Small intestine (tissue), 16 donors: ENCODE measurements at places on chromosomes 3 and 15. TPM values are rescaled to one million over a fixed set of nuclear protein-coding genes. Genes with fewer than 3 reads are reported as not detected.

DNA sequence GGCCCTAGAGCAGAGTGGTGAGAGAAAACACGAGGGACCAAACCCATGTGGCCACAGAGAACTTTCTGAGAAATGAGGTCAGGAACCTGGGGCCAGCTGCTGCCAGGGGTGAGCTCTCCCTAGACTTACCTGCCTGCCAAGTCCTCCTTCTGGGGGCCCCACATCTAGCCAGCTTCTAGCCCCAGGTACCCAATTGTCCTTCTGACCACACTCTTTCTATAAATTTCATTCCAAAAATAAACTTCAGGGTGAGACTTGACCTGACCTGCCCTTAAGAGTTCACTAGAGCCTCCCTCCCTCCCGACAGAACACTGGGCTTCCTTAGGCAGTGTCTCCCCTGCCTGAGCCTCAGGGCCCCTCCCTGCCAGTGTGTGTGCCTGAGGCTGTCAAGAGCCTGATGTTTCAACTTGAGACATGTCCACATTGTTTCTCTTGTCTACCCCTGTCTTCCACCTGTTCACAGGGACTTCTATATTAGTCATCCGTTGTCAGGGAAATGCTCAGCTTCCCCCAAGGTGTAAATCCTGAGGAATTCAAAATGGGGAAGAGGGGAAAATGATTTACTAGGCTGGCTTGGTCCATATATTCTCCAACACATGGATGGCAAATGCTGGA, 312.8 kb upstream of the TLE3 start:
- DNase-seq: no peak

DNA sequence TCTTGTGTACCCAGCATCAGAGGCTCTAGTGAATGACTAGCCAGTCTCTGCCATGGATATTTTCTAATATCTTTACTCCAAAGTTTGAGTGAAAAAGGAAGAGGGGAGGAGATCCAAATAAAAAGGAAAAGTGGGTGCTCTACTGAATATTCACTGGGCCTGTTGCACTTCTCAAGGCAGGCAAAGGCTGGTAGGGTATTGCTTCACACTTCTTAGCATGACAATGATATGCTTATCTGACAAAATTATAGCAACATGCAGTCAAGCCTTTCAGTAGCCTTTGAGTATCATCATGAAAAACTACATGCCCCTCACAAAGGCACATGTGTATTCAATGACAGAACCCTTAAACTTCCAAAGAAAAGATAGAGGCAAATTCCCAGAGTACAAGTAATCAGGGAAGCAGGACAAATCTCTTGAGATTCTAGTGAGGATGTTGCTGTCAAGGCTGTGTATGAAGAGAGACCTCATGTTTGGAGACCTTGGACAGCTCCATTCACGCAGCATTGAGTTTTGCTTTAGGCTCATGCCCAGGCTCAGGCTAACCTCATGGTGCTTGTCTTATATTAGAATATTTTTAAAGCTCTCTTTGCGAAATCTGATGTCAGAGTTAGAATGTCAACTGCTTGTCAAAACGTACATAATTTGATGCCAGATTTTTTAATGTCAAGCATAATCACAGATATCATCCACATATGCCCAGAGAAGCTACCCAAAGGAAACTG, 506.9 kb downstream of the OCA2 start:
- no peak for DNase-seq

DNA sequence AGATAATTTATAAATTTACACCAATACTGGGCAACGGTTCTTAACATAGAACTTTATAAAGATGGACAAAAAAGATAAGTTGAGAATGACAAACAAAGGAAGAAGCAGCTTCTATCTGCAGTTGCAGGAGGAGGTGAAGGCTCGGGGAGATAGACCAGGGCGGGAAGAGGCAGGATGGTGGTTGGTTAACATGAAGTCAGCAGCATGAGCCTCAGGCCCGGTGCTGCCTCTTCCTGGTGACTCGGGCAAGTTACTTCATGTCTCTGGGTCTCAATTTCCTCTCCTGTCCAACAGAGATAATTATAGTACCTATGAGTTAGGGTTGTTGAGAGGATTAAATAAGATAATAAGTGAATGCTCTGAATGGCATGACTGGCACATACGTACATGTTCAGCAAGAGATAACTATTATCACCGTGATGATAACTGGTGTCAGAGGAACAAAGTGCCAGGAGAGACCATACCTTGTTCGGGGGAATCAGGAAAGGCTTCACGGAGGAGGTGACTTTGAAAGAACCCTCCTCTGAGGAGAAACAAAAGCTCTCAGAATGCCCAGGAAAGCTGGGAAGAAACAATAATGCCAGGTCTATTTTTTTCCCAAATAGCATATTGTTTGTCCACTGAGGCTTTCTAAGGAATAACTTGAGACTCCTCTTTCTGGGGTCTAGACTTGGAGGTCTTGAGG, 4.4 kb downstream of the PAK6 start:
- DNase-seq: no peak

- DNase-seq: no peak
Measured at GRCh38 chr15:66863390-66864085, 161.5 kb downstream of the SMAD6 start.

- peak; percentile 76 for DNase-seq
Measured at GRCh38 chr3:56923526-56924224, 121.9 kb upstream of the ARHGEF3 start.

DNA sequence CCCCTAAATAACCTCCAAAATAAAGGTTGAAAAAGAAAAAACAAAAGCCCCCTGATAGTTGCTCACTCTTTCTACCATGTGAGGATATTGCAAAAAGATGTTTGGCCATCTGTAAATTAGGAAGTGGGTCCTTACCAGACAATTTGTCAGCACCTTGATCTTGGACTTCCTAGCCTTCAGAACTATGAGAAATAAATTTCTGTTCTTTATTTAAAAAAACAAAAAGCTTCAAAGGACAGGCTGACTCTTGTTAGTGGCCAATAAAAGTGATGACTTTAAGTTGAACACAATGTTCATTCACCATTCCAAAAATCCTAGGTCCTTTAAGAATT, 103.5 kb downstream of the CBLB start:
- DNase-seq: no peak

DNA sequence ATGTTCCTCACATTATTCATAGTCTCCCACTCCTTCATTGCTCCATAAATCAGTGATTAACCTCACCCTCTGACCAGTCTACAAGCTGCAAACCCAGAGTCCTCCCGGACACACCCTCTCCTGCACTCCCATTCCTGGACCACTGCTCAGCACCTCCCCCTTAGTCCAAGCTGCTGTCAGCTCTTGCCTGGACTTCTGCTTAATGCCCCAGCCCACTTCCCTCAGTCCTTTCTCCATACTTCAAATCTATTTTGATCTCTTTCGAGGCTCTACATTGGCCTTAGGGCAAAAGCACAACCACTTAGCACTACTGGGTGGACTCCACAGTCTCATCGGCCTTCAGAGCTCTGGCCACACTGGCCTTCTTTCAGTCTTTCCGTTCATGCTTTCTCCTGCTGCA, 79.4 kb upstream of the FAM98B start:
- no peak for DNase-seq

- no peak for DNase-seq
Measured at GRCh38 chr3:33808559-33808958, 10.1 kb downstream of the PDCD6IP start.

GRCh38 chr3:65438612-65439011, 600.1 kb downstream of the MAGI1 start:
- no peak for DNase-seq

GRCh38 chr15:43144512-43144911, 11.1 kb downstream of the TMEM62 start:
- DNase-seq: no peak

DNA sequence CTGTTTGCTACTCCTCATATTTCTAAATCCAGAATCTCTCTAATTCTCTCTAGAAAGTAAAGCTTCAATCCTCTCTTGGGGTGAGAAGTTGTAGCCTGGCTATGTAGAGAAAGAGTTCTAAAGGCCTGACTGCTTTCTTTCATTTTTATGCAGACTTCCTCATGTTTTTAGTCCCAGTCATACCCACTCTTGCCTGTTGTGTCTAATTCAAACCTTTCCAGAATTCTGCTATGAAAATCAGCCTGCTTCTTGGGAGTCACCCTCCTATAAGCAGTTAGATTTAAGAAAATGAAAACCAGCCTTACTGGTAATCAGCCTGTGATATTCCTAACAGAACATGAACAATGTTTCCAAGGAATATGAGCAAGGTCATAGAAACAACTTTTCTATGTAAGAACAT, 14.8 kb upstream of the ZNF639 start:
- DNase-seq: no peak

DNA sequence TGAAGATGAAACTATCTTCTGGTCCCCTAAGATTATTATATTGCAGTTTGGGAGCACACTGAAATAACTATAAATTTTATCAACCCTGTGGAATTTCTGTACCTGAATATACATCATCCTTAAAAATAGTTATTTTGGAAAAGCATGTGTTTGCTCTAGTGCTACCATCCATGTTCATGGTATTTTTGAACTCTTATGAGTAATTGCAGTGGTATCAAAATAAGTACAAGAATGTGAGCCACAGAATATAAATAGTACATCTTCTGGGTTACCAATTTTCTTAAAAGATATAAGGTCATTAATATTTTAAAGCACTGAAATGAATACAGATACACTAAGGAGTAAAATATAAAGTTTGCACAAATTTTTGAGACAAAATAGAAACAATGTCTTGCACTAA, 206.5 kb downstream of the CBLB start:
- DNase-seq: no peak

DNA sequence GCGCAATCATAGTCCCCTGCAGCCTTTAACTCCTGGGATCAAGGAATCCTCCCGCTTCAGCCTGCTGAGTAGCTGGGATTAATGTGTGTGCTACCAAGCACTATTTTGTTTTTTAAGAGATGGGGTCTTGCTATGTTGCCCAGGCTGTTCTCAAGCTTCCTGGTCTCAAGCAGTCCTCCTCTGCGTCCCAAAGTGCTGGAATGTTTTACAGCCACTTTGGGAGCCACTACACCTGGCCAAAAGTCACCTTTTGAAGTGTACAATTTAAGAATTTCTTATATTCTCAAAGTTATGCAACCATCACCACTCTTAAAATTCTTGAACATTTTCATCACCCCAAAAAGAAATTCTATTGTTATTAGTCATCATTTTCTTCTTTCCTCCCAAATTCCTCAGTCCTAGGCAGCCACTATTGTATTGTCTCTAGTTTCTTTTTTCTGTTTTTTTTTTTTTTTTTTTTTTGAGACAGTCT, 17.8 kb downstream of the CDV3 start:
- DNase-seq: no peak

GRCh38 chr3:160154596-160154995, 70.6 kb upstream of the C3orf80 start:
- DNase-seq: no peak

DNA sequence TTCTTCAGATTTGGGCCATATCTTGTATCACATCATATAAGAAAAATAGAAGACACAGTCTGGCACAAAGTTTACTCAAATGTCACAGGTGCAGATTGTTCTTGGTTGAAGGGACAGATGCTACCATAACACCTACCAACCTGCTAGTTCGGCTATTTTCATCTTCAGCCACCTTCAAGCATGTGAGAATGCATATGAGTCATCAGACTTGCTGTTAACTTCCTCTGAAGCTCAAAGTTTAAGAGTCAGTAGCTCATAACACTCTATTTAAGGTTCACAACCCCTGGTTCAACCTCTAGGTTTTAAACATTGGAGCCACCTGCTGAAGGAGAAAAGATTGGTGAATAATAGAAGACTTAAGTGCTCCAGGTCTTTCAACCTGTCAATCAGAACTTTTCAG, 522.8 kb downstream of the NLGN1 start:
- no peak for DNase-seq

GRCh38 chr3:174417573-174417972, 441.6 kb upstream of the NAALADL2 start:
- no peak for DNase-seq

GRCh38 chr3:193496658-193497057, 58.0 kb downstream of the ATP13A4 start:
- DNase-seq: no peak

DNA sequence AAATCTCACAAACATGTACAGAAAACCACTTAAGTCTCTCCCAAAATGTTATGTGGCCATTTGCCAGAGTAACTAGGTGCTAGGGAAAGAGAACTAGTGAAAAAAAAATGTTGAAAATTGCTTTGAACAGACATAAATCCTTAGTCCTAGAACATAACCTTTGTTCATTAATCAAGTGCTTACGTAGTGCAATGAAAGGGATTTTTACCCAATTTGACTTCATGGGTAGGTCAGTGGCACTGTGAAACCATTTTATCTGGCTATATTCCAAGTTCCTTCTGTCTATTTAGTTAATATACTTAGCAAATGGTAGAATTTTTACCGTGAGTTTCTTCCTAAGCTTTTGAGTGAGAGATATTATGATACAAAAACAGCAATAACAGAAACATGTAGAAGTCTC, 209.4 kb downstream of the DIPK2A start:
- no peak for DNase-seq

- DNase-seq: no peak
Measured at GRCh38 chr3:98454929-98455328, 8.1 kb upstream of the OR5K1 start.

GRCh38 chr15:65767895-65768294, 24.2 kb downstream of the DENND4A start:
- DNase-seq: no peak

- no peak for DNase-seq
Measured at GRCh38 chr3:187080799-187081450, 58.4 kb downstream of the RPL39L start.

DNA sequence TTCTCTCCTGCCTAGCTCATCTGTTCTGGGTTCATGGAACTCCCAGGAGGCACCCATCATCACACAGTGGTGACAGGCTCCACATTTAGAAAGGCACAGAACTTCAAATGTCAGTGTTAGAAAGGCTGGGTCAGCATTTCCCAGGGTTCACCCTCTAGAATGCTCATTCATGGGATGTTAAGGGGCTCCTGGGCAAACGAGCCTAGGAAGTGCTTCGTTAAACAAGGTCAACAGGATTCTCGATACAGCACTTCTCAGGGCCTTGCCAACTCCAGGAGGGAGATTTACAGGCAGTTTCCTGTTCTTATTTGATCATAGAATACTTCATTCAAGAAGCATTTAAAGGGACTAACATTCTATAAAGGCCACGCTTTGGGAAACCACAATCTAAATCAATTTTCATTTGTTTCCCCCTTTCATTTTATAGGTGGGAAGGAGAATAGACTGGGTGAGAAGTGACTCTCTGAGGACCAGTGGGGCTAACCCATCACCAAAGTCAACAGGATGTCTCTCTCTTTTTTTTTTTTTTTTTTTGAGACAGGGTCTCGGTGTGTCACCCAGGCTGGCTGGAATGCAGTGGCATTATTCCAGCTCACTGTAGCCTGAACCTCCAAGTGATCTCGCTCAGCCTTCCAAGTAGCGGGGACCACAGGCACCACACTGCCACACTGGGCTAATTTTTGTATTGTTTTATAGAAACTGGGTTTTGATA, 14.3 kb downstream of the IGDCC4 start:
- no peak for DNase-seq

LRRIQ4 gene
- polyA plus RNA-seq: not detected

C3orf49 gene
- polyA plus RNA-seq: not detected

GPR176 gene
- polyA plus RNA-seq: 0.54 TPM

AGBL1 gene
- polyA plus RNA-seq: not detected

CSTA gene
- 1.8 TPM for polyA plus RNA-seq

SERINC4 gene
- polyA plus RNA-seq: 0.34 TPM

INO80 gene
- polyA plus RNA-seq: 9.2 TPM

CLDN11 gene
- polyA plus RNA-seq: 0.45 TPM

HES1 gene
- polyA plus RNA-seq: 12.3 TPM
